T1000 (cell line): ENCODE measurements at places on chromosomes 11 and 22.

GRCh38 chr11:46393231-46393616 lies 1.6 kb upstream of the CHRM4 start:
- DNase-seq, result no peak

- no peak for DNase-seq
These were observed 79.4 kb upstream of the LMO1 start for GRCh38 chr11:8342821-8343681.

GRCh38 chr22:19070397-19071169 lies 51.6 kb downstream of the DGCR2 start:
- DNase-seq, result no peak

DNA sequence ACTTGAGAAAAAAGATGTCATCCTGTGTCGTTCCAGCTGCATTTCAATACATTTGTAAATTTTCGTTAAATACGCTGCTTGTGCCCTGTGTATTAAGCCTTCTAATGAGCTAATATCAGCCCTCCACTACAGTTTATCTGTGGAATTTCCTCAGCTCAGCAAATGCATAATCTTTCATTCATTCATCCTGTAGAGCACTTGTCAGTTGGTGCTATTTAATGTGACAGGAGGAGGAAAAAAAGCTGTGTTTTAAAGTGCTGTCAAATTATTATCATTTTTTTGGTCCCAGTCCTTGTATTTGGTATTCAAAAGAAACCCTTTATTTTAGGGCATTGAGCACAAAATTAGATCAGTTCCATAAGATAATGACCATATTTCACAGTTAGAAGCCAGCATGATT lies 184.7 kb downstream of the FAT3 start:
- DNase-seq, result no peak

DNA sequence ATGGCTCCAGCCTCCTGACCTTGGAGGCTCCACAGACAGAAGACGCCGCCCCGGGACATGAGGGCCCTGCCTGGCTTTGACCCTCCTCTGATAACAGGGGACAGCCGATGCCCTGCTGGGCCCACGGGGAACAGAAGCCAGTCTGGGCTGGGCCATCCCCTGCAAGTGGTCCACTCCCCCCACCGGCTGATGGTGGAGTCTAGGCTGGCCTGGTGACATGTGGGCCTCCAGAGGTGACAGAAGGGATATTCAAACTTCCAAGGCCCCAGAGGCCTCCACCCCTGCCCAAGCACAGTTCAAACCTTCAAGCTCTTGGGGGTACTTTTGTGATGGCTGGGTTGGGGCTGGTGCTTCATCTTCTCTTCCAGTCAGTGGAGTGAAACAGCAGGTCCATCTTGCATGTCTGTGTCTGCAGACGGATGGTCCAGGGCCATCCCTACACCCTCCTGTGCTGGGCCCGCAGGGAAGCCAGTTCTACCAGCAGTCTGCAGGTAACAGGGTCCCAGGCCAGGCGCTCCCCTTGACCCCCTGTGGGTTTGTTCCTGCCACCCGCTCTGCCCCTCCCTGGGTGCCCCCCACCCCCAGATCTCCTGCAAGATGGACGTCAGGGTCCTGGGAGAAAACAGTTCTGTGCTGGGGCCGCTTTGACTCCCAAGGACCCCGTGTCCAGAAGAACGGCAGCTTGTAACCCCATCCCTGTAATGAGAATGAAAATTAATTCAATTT lies 929.9 kb downstream of the BRD1 start:
- no peak for DNase-seq

DNA sequence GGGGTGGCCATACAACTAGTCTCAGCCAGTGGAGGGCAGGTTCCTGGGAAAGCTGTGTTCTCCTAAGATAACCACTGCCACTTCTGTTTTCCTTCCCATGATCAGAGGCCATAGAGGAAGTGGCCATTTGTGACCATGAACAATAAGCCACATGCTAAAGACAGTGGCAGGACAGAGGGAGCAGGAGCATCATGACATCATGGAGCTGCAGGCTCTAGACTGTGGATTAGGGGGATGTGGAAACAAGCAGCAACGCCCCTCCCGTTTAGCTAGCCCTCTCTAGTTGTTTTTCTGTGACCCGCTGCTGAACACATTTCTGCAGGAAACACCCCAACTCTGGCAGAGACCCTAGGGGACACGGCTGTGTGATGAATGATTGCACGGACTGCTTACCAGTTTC lies 195.0 kb upstream of the NECTIN1 start:
- DNase-seq, result no peak
